ENCODE measurements at places on chromosomes 1 and 21.

DNA sequence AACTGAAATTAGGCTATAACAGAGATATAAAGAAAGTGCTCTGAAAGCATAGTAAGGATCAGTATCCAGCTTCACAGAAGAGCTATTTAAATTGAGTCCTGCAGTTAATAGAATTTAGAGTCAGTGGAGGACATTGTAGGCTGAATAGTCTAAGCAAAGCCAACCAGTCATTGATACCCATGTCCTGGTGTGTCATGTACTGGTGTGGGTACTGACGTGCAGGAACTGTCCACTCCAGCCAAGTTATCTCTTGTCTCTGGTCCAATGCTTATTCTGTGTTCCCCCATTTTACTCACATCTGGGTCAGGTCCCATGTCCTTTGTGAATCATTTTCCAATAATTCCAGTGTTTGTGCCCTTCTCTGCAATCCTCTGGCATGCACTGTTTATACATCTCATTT is 90.0 kb downstream of the MACF1 start:
- no peak for DNase-seq

- no peak for DNase-seq
These were observed 992 bp upstream of the SSX2IP start for GRCh38 chr1:84691122-84691783.

GRCh38 chr1:186155594-186155993 is 219.5 kb downstream of the TPR start:
- no peak for DNase-seq

GRCh38 chr1:18881642-18882431 is 20.5 kb downstream of the ALDH4A1 start:
- no peak for DNase-seq

- DNase-seq = no peak
These were observed 9.5 kb downstream of the IL6R start for GRCh38 chr1:154414606-154415005.

DNA sequence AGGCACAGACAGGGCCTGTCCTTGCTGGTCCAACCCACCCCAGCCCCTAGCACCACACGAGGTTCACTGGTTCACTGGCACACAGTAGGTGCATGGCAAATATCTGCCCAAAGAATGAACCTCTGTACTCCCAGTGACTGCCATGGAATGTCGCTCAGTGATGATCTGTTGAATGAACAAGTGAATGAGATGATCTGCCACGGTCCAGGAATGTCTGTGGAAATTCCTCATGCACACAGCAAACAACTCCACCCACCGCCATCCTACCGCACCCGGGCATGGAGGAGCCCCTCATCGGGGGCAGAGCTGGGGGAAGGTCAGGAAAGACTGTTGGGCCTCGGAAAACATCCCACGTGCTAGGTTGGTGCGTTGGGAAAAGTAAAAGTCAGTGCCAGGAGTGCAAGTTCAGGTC is 1.7 kb downstream of the HSPG2 start:
- no peak for DNase-seq

DNA sequence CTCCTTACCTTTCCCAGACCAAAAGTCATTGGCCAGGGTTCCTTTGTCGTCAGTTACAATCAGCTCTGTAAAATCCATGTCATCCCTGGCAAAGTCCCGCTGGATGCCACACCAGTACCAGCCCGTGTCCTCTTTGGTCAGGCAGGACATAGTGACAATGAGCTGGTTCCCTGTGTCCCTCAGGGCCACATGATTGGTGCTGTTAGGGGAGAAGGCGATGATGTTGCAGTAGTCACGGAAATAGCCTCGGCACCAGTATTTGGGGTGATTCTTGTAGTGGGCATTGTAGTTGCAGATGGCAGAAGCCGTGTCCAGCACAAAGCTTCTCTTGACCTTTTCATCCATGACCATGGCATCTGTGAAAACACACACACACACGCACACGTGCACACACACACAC is 14.8 kb downstream of the ADORA3 start:
- no peak for DNase-seq

GRCh38 chr1:107877092-107877491 is 87.9 kb downstream of the VAV3 start:
- no peak for DNase-seq

DNA sequence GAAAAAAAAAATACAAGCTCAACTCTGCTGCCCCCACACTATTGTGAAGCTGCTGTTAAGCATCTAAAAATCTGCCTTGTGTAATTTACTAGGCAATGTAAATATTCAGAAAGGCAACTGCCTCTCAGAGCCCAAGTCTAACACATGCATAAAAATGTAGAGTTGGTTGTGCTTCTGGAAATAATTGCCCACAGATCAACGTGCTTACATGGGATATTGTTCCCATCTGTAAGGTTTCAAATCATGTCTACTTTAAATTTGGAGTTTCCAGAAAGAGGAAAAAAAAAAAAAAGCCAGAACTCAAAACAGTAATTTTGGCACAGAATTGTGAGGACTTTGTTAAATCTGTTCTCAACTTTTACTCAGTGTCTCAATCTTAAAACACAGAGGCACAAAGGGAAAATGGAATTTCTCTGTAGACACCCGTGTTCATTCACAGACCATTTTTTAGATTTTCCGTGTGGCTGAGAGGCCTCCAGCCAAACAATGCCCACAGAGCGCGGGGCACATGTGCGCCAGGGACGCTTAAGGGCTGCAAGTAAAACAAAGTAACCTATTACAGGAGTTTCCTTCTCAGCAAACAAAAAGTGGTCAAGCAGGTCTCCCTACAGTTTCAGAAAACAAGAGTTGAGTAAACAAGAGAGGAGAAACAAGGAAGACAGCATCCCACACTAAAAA is 115.5 kb downstream of the RERE start:
- no peak for DNase-seq

GRCh38 chr1:24081190-24081589 is 30.7 kb downstream of the MYOM3 start:
- no peak for DNase-seq

DNA sequence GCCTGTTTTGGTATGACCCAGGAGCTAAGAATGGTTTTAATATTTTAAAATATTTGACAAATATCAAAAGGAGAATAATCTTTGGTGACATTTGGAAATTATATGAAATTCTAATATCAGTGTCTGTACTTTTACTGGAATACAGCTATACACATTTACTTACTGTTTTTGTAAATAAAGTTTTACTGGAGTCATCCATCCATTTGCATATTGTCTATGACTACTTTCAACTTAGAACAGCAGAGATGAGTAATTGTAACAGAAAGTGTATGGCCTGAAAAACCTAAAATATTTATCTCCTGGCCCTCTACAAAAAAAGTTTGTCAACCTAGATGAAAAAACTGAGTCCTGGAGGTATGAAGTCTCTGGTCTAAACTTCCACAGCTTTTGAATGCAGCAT is 5.8 kb upstream of the MAP3K7CL start:
- DNase-seq = no peak

DNA sequence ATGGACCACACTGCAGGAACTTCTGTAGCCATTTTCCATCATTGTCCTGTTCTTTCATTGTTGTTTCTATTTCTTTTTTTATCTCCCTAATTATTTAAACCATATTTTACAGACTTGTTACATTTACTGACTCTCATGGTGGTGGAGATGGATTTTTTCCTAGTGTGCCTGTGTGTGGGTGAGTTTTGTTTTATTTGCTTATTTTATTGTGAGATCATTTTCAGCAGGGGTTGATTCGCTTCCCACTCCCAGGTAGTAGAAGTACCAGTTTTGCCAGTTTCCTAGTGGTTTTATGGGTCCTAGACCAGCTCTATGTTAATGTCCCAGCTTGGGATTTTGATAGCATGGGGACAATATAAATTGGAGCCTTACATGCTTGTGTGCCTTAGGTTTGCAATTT is 80.0 kb upstream of the BACH1 start:
- no peak for DNase-seq

DNA sequence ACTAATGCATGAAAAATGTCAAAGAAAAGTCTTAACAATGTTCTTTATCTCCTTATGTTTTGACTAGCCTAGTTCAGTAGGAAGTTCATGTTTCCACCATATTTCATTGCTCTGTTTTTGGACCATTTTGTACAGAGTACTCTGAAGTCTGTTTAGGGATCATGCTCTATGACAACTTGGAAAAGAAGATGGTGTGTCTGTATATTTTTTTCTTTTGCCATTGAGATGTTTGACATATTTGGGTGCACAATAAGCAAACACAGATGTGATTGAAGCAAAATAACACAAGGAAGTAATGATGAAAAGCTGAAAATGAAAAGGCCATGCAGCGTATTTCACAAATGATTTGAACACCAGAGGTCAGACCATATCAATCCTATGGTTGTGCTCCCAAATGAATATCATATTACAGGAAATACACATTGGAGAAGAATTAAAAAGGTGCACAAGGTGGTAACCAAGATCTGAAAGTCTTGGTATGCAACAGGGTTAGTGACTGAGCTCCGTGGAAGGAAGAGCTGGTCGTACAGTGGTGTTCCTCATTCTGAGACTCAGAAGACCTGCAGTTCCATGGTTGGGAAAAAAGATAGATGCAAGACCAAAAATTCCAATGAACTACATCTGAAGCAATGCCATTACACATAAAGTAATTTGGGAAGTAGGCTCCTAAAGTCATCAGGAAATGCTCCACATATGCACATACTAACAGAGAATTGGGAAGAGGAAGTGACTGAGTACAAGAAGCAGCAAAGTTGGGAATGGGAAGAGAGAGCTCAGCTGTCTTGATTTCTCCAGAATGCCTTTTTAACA is 463.5 kb downstream of the LMO4 start:
- no peak for DNase-seq

GRCh38 chr1:218034468-218034867 is 250.6 kb upstream of the RRP15 start:
- no peak for DNase-seq

DNA sequence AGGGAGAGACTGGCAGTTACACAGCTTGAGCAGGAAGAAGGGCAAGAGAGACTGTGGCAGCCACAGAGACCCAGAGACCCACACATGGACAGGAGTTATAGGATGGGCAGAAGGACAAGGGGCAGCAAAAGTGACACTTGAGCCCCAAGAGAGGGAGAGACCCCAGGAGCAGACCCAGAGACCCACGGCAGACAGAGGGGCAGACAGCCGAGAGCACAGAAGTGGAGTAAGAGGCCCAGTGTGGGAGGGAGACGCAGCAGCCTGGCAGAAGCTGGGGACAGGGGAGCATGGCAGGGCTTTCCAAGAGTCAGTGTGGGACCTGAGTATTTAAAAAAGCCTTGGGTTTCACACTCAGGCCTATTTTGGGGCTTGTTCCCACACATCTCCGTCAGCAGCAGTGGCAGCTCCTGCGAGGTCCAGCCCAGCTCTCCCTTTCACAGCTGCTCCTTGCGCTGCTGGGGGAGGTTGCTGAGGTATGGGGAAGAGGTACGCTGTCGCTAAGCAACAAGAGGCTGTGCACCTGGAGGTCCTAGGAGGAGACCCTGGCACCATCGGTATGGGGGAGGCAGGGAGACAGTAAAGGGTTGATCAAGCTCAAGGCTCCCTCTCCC is 9.0 kb upstream of the MEF2D start:
- DNase-seq = no peak

DNA sequence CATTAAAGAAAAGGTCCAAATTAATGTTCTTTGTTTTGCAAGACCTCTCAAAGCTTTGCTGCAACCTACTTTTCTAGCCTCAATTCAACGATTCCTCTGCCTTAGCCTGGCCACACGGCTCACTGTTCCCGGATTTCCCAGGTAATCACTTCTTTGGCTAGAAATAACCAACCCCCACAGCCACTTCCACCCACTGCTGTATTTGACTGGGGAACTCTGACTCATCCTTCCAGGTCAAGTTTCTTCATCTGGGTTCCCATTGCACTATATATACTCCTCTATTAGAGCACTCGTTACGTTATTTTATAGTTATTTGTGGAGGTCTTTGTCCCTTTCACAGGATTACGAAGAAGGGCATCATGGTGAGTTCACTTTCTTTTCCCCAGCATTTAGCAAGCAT is 185.9 kb downstream of the CACNA1E start:
- no peak for DNase-seq

- no peak for DNase-seq
These were observed 801 bp upstream of the DDAH1 start for GRCh38 chr1:85465786-85466134.

DNA sequence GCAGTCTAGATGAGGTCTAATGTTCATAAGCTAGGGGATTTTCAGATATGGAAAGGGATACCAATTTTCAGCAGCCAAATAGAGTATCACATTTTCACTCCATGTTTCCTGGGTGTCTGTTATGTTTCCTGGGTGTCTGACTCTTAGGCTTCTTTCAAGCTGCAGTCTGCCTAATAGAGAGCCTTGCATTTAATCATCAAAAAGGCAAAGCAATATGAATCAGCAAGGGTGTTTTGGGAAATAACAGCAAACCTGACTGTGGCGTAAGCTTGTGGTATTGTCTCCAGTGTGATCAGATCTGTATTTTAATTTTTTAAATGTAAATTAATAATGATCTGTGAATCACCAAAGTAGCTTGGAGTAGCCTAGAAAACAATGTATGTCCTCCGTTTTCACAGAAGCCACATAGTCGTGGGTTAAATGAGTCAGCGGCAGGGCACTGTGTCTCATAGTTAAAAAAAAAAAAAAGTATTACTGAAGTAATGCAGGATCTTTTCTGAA is 10.4 kb downstream of the LGALS8 start:
- DNase-seq = no peak

DNA sequence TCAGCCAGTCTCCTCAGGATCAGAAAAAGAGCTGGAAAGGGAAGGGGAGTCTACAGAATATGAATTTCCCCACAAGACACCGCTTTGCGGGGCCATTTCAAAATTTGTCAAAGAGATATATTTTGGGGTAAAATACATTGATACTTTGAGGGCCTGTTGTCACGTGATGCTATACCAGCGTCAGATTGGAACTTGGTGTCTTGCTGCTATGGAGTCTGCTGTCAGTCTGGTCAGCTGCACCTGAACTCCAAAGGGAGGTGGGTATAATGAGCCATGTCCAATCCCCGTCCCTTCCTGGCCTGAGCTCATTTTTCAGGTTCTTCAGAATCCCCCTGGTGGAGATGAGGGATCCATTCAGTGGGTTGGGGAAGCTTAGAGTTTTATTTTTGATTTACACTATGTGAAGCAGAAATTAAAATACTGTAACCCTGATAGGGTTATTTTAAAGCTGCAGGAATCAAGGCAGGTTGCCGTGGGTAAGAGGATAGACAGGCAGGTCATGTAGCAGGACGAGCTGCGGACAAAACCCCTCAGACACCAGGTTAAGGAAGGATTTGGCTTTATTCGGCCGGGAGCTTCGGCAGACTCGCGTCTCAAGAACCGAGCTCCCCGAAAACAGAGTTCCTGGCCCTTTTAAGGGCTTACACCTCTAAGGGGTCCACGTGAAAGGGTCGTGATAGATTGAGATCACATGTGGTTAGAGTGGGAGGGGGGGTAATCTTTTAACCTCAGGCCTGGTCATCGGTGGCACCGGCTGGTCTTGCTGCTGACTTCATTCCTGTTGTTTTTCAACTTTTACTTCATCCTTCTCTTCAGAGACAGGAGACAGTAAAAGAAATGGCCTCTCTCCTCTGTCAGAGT is 2.2 kb upstream of the POFUT2 start:
- DNase-seq = no peak

DNA sequence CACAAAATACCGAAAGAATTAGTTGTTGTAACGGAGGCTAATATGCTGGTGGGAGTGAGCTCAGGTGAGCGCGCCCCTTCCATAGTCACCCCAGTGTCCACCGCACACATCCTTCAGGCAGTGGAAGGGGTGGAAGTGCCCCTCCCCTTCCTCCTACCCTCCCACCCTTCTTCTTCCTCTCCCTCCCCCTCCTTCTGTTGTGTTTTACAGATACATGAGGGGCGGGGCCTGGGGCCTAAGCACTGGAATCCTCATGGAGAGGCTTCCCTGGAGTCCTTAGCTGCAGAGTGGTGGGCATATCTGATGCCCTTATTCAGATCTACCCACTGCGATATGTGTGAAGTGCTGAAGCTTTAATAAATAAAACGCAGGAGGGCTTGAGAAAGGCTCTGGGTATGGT is 10.3 kb upstream of the ADARB1 start:
- no peak for DNase-seq
